ENCODE measurements at places on chromosomes 1 and 21.

DNA sequence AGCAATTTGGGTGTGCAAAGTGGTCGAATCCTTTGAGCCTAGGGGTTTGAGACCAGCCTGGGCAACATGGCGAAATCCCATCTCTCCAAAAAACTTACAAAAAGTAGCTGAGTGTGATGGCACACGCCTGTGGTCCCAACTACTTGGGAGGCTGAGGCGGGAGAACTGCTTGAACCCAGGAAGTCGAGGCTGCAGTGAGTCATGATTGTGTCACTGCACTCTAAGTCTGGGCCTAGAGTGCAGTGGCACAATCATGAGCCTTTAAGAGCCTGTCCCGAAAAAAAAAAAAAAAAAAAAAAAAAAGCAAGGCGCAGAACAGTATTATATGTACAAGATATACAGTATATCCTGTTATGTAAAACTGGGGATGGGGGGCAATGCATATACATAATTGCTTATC is 25.1 kb upstream of the HTR1D start:
- no peak for DNase-seq

DNA sequence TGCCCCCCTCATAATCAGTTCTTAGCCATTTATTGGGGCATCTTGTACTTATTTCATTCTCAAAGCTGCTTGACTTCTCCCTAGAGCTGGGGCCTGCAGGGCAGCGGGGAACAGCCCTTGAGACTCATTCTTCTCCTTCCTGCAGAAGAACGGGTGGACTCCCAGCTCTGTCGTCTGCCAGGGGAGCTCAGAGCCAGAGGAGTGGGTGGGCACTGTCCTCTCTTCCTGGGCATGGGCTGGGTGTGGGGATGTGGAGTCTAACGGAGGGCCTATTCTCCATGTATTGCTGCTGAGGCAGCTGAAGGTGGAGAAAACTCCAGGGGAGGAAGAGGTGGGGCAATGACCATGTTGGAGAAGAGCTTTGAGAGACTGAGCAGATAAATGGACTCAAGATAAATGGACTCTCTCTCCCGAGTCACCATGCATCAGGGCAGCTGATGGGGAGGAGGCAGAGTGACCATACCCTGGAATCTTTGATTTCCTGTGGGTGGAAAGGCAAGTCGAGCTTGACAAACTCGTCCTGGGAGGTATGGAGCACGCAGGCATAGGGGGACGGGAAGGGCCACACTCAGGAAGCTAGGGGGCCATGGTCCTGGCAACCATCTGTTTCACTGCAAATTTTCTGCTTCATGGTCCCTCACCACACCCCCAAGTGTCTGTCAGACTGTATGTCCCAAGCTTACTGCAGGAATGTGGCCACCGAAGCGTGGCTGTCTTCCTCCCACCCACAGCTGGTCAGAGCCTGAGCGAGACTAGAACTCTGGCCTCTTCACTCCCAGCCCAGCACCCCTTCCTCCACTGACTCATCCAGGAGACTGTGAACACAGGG is 56.9 kb upstream of the ATP2B4 start:
- no peak for DNase-seq

- no peak for DNase-seq
Observed at GRCh38 chr1:241641773-241642592, 1.8 kb upstream of the CHML start.

GRCh38 chr1:22218618-22219250 is 75.8 kb upstream of the WNT4 start:
- no peak for DNase-seq

- DNase-seq, result no peak
Observed at GRCh38 chr1:202023001-202023433, 12.6 kb downstream of the ELF3 start.

DNA sequence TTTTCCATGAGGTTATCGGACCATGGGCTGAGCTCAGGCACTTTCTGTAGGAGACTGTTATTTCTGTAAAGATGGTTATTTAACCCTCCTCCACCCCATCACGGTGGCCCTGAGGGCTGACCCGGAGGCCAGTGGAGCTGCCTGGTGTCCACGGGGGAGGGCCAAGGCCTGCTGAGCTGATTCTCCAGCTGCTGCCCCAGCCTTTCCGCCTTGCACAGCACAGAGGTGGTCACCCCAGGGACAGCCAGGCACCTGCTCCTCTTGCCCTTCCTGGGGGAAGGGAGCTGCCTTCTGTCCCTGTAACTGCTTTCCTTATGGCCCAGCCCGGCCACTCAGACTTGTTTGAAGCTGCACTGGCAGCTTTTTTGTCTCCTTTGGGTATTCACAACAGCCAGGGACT is 2.6 kb upstream of the CCDC28B start:
- DNase-seq, result no peak

- no peak for DNase-seq
Observed at GRCh38 chr1:32068957-32069588, 3.7 kb upstream of the TMEM39B start.

- DNase-seq, result no peak
Observed at GRCh38 chr1:235054936-235055335, 73.7 kb downstream of the TOMM20 start.

GRCh38 chr21:35226968-35227744 is 178.1 kb upstream of the RUNX1 start:
- DNase-seq, result no peak

DNA sequence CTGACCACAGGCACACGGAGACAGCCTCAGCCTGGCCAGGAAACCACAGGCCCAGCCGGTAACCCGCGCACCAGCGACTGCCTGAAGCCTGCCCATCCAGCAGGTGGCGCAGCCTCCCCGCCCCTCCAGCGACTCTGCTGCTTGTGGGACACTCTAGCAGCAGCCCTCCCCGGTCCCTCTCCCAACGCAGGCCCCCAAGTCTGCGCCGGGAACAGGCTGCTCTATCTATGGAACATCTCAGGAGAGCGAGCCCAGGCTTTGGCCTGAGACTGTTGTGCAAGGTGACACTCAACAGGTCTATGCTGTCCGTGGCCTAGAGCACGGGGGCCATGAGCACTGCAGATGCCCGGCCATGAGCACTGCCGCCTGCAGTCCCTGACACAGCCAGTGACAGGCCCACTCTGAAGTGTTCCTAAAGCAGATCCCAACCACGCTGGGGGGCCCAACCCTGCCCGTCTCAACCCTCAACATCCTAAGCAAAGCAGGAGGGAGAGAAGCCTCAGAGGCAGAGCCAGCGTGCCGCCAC is 28.4 kb downstream of the WDR4 start:
- no peak for DNase-seq

GRCh38 chr21:36613059-36613458 is 85.9 kb upstream of the SIM2 start:
- DNase-seq, result no peak

DNA sequence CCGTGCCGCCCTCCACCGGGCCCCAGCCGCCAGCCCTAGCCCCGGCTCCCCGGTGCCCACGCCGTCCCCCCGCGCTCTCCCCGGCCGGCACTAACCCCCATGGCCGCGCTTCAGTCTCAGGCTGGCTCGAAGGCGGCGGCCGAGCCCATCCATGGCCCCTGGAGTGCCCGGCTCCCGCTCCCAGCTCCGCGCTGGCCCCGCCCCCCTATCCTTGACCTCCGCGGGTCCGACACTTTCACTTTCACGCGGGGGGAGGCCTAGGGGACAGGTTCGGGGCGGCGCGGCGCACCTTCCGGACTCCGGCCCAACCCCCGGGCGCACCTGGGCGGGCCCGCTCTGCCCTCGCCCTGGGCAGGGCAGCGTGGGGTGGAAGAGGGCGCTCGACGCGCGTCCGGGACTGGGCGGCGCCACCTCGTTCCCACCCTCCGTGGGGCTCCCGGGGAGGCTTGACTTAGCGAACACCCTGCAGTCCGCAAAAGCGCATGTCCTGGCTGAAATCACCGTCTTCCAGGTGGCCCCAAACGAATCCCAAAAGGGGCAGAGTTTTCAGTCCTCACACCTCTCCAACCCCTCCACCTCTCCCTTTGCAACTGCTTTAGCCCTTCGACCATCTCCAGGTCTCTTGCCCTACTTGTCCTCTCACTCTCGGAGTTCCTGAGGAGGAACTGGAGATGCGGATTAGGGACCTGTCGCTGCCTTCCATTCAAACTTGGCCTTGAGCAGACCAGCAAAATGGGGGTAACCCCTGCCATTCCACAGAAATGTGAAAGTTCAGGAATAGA is 3.9 kb upstream of the DENND2D start:
- peak; percentile 58 for DNase-seq

DNA sequence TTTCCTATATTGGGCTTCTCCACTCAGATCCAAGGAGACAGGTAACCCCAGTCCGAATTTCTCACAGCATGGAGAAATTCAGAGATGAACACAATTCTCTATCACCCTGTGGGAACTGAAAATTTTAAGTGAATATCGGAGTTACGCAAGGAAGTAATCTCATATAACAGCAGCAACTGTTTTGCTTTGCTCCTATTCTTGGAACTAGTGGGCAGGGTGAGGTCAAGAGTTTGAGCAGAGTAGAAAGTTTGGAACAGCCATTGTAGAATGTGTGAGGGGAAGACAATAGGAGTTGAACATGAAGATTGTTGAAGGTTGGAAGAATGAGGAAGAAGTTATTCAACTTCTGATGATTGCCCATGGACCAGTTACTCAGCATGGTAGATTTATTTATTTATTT is 24.3 kb upstream of the SLC35D1 start:
- no peak for DNase-seq

DNA sequence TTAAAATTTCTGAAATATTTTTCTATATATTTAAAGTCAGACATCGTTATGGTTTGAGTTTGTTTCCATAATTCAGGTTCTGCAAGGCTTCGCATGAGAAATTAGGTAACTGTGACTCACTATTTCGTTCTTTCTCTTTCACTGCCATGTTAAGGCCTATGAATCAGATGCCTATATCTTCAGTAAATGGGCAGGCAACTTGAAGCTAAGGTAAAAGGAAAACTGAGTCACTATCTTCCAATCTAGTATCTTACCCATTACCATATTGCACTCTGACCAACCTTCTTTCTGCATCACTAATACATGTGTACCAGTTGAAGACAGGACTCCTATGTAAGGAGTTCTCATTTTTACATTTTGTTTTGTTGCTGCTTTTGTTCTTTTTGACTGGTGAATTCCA is 37.8 kb downstream of the PYHIN1 start:
- no peak for DNase-seq

DNA sequence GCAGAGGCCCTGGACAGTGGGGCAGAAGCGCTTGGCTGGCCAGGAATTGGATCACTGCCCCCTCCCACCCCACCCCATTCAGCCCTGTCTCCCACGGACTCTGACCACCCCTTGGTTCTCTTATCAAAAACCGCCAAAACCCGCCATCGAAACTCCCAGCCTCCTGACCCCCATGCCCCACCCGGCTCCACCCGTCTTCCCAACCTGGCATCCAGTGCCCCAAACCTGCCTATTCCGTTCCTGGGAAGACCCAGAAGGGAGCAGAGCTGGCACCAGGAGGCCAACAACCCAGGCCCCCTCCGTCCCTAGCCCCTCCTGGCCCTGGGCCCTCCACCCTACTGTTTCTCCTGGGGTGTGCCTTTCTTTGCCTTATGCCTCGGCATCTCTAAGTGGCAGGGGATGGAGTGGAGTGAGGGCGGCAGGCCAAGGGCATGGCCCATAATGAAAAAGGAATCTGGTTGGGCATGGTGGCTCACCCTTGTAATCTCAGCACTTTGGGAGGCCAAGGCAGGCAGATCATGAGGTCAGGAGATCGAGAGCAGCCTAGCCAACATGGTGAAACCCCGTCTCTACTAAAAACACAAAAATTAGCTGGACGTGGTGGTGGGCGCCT is 16.5 kb upstream of the EPHA2 start:
- DNase-seq, result no peak

GRCh38 chr1:233269656-233270055 is 25.9 kb downstream of the PCNX2 start:
- DNase-seq, result no peak

DNA sequence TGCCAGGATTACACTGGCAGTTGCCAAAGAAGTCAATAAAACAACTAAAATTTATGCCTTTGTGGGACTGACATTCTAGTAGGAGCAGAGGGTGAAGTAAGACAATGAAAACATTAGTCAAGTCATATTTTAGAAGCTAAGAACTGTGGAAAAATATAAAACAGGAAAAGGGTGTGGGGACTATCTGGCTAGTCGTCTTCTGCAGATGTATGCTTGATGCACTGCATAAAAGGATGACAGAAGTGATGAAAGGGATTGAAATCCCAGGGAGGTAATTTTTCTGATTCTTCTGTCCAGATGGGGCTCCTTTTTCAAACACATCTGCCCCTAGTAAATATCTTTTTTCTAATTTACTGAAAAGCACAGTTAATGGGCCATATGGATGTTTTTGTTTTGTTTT is 706.3 kb downstream of the ADGRL2 start:
- DNase-seq, result no peak

- no peak for DNase-seq
Observed at GRCh38 chr1:63883494-63884235, 109.8 kb downstream of the ROR1 start.

DNA sequence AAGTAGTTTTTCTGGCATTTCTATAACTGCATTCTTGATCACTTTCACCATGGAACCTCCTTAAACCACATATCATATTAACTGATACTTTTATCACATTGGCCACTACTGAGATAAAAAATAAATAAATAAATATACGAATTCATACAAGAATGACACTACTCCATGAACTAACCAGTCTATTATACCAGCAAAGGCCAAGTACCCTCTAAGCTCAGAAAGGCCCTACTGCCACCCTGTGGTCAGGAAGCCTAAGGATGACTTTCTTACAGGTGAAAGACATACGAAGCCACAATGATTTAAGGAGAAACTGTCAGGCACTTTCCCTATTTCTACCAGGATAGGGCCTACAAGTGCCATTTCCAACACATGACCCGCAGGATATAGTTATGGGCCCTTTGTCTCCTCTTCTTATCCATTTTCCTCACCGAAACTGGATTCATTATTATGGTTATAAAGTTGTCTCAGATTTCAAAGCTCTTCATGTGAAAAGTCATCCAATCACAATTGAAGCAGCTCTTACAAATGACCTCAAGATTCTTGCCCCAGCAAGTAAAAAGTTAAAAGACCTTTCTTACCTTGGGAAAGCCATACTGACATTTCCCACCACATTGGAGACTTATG is 23.9 kb downstream of the DNAJC8 start:
- DNase-seq, result peak; percentile 39

- DNase-seq, result no peak
Observed at GRCh38 chr1:111937147-111937725, 52.2 kb downstream of the KCND3 start.

DNA sequence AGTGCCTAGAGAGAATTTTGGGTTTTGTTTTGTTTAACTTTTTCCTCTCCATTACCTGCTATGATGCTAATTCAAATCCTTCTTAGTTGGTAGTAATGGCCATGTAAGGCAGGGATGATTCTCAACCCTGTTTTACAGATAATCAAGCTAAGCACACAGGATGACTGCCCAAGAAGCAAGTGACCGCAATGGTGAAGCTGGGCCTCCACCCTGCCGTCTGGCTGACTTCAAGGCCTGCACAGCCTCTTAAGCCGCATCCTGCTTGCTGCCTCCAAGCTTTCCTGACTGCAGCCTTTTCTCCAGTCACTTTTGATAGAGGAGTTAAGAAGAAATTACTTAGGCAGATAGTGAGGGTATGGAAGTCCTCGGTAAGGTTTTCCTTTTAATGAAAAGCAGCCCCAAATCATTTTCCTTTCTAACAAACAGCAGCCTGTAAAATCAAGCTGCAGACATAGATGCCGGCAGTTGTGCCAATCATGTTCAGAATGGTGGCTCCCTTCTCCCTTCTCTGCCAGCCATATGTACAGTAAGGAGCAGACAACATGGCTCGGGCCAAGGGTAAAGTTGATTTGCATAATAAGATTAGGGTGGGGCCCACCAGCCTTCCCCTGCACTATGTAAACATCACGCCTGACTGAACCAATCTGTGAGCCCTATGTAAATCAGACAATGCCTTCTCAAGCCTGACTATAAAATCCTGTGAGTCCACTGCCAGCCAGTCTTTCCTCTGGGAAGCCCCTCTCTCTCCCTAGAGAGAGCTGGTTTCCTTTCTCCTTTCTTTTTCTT is 8.8 kb upstream of the CTBS start:
- no peak for DNase-seq
